Stimulated activated CD4-positive, alpha-beta T cell treated with anti-CD3 and anti-CD28 coated beads, Interleukin-1b, Interleukin-23, amount 100 ng/mL, for 1 hour (primary cell): ENCODE measurements at places on chromosomes 5 and 9.

- no peak for DNase-seq
Observed at GRCh38 chr5:93598091-93599000, 15.3 kb downstream of the NR2F1 start.

GRCh38 chr9:129989740-129990139 is 53.2 kb downstream of the FNBP1 start:
- DNase-seq, result no peak

DNA sequence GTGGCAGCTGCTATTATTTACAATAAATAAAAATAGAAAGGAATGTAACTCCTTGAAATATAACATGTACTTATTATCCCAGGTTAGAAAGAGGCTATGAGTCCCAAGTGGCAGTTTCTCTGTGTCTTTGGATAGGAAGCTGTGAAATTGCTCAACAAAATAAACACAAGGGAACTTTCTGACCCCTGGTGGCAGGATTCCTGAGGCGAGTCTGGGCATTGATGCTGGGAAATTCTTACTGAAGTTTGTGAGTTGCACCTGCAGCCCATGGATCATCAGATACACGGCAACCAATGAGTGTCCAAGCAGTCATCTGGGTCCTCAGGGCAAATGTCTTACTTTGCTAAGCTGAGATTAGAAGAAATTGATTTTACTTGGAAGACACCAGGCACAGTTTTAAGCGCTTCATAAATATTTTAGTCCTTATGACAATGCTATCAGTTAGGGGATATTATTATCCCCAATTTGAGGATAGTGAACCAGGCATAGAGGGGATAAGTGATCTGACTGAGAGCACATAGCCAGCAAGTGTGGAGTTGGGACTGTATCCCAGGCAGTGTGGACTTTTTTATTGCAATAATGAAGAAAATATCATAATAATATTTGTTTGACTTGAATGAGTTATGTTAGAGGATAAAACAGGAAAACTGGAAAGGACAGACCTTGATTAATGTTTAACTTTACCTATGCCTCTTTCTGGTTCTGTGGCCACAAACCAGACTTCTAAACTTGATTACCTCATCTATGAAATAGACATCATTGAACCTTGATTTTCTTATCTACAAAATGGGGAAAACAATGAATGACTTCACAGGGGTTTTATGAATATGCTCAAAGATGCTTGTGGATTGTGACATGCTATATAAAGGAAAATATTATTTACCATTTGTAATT is 265.5 kb upstream of the ADAMTSL1 start:
- no peak for DNase-seq

- DNase-seq, result no peak
Observed at GRCh38 chr9:109886617-109887016, 106.6 kb downstream of the PALM2AKAP2 start.

GRCh38 chr9:85940275-85940831 is 593 bp upstream of the NAA35 start:
- no peak for DNase-seq
